ENCODE measurements at places on chromosomes 16 and 17. TPM values are rescaled to one million over a fixed set of nuclear protein-coding genes. Genes with fewer than 3 reads are reported as not detected.

DNA sequence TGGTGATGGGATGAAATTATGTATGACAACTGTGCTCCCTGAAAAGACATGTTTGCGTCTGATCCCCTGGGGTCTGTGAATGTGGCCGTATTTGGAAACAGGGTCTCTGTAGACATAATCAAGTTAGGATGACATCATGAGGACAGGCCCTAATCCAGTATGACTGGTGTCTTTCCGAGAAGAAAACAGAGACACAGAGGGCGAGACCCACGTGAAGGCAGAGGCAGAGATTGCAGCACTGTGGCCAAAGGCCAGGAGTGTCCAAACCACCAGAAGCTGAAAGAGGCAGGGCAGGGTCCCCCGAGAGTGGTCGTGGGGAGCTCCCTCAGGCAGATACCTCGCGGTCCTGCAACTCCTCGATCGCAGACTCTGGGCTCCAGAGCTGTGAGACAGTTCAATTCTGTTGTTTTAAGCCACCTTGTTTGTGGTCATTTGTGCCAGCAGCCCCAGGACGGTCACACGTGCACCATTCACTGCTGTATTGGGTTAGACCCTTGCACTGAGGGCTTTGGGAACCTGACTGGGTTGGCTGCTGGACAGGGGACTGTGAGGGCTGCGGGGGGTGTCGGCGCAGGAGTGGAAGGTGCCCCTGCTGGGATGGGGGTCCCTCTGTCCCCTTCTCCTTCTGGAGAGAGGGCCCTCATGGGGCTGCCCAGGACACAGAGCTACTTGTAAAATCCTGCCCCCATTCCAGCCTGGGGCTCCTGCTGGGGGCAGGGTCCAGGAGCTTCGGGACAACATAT lies 27.7 kb downstream of the METRNL start:
- no peak for DNase-seq

- DNase-seq: no peak
Measured at GRCh38 chr16:11179574-11179973, 76.4 kb downstream of the SOCS1 start.

NPIPB2 gene
- polyA plus RNA-seq: 10.0 TPM

MT1F gene
- polyA plus RNA-seq: 46.6 TPM

TBX2 gene
- 70.6 TPM for polyA plus RNA-seq

- DNase-seq: no peak
Measured at GRCh38 chr17:62692721-62693431, 65.4 kb downstream of the MRC2 start.

- no peak for DNase-seq
Measured at GRCh38 chr17:37769050-37769449, 24.2 kb upstream of the HNF1B start.

- DNase-seq: no peak
Measured at GRCh38 chr17:35750526-35751395, 2.3 kb downstream of the GAS2L2 start.

DNA sequence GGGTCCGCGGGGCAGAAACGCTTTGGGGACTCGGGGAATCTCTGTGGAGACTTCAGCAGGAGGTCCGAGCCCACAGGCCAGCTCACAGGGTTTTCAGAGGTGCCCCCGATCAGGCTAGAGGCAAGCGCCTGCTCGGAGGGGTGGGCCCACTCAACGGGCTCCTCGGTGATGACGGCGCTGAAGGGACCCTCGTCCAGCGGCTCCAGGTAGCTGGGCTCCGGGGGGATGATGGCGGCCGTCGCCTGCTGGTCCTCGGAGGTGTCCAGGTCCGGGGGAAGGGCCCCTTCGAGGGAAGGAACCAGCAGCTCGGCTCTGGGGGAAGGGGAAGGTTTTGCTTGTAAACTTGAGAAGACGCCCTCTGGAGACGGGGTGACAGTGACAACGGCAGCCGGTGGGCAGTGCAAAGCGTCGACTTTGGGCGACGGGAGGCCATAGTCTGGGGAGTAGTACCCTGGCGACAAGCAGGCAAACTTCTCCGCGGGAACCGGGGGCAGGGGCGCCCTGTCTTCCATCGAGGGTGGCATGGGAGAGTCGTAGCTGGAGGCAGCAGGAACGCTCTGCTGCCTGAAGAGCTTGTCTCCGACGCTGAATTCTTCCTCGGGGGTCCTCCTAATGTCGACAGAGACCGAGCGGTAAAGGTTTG lies 63.2 kb downstream of the ZNF778 start:
- DNase-seq: no peak

- no peak for DNase-seq
Measured at GRCh38 chr16:19844945-19845641, 39.6 kb downstream of the GPRC5B start.

- DNase-seq: no peak
Measured at GRCh38 chr17:34781071-34781470, 180.2 kb downstream of the CCT6B start.

DNA sequence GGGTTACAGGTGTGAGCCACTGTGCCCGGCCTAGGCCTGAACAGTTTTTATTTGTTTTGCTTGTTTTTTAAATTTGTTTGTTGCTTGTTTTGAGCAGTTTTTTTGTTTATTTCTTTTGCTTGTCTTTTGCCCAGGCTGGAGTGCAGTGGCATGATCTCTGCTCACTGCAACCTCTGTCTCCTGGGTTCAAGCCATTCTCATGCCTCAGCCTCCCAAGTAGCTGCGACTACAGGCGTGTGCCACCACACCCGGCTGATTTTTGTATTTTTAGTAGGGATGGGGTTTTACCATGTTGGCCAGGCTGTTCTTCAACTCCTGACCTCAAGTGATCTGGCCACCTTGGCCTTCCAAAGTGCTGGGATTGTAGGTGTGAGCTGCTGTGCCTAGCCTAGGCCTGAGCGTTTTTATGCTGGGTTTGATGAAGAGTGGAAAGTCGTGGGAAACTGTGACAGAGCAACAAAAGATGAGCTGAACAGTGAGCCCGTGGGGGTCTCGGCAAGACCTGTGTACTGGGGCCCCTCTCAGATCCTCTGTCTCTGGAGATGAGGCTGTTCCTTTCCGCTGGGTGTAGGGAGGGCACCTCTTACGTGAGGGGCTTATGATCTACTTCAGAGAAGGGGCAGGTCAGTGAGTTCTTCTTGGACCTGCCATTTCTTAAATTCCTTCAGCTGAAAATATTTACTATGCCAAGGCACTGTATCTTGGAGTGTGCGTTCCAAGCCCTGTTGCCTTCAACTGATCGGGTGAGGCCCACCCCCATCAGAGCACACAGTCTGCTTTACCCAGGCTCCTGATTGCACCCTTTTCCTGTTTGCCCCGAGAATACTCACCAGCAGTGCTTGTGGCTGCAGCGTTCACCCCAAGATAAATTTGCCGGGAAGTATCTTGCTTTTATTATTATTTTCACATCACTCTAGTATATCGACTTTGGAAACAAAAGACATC lies 322.1 kb downstream of the SEC14L1 start:
- DNase-seq: no peak

PMP22 gene
- polyA plus RNA-seq: 76.1 TPM

GRCh38 chr17:3818786-3819185 lies 17.8 kb upstream of the ITGAE start:
- DNase-seq: no peak

GRCh38 chr17:28528327-28529012 lies 22.3 kb downstream of the FOXN1 start:
- no peak for DNase-seq

GRCh38 chr17:41734139-41734948 lies at the start of gene HAP1:
Gene HAP1 (minus strand): TSS chr17:41734643. CDS start chr17:41734634, 9 bp downstream.
- DNase-seq: no peak

TAF15 gene
- 188 TPM for polyA plus RNA-seq

CDH1 gene
- 101 TPM for polyA plus RNA-seq

GRCh38 chr17:6231465-6231864 lies 161.3 kb downstream of the WSCD1 start:
- DNase-seq: no peak

- DNase-seq: no peak
Measured at GRCh38 chr16:56505181-56505580, 14.6 kb downstream of the BBS2 start.

DNA sequence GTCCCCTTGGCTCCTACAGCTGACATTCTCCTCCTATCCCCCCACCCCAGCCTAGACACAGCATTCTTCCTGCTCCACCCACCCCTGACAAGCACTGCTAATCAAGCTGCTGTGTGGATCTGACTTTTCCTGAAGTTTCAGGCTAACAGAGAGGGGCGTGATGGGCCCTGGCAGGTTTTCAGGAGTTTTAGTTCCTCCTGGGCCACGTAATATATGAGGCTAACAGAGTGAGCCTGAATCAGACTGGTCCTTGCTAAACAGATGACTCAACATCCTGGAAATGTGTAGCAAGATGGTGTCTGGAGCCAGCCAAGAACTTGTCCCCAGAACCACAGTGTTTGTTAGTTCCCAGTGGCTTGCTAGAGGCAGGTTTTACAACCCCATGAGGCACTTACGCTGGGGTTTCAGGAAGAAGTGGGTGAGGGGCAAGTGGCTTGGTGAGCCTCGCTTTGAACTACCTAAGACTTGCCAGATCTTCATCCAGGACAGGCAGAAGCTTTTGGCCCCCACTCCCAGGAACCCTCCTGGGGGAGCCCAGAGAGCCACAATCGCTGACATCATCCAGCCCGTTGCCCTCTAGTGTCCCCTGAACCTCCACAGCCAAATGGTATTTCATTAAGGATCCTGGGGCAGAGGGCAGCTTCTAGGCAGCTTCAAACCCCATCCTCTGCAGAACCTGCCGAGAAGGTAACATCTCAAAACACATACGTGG lies 15.9 kb downstream of the TMEM92 start:
- DNase-seq: no peak

MRPS34 gene
- polyA plus RNA-seq: 37.1 TPM

BICDL2 gene
- 7.7 TPM for polyA plus RNA-seq

DNA sequence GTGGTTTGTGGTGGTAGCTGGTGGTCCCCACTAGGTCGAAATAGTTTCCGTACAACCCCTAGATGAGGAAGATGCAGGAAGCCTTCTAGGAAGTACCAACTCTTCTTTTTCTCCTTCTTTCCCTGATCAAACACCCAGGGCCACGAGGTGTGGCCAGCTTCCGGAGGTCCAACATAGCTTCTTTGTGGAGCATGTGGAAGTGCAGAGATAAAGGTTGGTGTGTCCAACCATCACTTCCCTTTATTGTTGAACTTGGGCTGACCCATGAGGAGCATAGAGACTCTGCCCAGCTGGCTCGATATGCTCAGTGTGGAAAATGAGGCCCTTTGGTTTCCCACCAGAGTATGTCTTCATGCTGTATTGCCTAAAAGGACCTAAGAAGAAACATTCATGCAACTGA lies 6.3 kb upstream of the RGS9 start:
- DNase-seq: no peak

DNA sequence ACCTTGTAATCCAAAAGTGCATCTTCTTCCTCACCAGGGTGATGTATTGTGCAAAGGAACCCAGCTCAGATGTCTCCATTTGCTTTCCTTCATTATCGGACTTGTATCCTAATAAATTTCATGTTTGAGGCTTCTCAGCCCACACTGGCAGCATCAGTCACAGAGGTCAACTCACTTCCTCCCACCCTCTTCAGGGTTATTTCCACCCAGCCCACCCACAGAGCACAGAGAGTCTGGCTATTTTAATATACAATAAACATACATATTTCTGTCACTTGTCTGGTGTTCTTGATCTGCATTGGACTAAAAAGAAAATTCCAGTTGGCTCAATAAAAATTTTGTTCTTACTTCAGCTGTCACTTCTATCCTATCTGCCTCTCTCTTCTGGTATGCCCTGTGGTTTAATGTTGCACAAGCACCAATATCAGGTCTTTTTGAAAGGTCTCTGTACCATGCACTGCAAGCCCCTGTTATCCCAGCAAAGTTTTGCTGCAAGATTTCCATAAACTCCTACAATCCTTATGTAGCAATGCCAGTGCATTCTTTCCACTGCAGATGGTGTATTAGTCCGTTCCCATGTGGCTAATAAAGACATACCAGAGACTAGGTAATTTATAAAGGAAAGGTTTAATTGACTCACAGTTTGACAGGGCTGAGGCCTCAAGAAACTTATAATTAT lies 201.8 kb downstream of the CDH11 start:
- no peak for DNase-seq

DHRS7C gene
- not detected for polyA plus RNA-seq

GRCh38 chr16:10667239-10667638 lies 27.5 kb downstream of the TEKT5 start:
- DNase-seq: no peak

DNA sequence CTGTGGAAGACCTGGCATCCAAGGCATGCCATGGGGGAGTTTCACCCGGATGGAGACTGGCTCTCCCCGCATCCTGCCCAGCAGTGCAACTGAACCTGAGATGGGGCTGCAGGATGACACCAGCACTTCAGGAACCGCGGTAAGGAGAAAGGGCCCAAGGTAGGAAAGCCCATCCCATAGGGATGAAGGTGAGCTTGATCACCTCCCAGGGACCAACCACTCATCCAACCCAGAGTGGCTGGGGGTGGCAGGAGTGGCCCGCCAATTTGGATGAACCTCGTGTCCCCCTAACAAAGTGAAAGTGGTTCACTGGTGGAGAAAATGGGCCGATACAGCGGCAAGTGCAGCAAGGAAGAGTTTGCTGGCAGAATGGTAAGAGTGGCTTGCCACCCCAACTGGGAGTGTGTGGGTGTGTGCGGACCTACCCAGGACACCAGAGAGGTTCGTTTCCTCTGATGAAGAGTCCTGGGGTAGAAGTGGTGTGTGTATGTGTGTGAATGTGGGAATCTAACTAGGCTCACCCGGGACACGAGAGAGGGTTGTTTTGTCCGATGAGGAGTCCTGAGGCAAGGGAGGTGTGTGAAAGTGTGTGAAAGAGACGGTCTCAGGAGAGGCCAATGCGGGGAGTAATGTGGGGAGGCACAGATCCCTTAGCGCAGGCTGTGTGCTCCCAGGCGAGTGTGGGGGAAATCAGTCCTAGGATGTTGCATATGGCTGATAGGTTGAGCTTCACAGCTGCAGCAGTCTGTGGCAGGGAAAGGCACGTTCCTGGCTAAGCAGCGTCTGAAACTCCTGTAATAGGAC lies 22.6 kb downstream of the ACSM1 start:
- DNase-seq: no peak

GRCh38 chr17:59327981-59328290 lies 3.5 kb upstream of the YPEL2 start:
- no peak for DNase-seq

- peak; percentile 68 for DNase-seq
Measured at GRCh38 chr17:38464723-38465390, 36.6 kb downstream of the ARHGAP23 start.

RGS9 gene
- polyA plus RNA-seq: 13.1 TPM

DNA sequence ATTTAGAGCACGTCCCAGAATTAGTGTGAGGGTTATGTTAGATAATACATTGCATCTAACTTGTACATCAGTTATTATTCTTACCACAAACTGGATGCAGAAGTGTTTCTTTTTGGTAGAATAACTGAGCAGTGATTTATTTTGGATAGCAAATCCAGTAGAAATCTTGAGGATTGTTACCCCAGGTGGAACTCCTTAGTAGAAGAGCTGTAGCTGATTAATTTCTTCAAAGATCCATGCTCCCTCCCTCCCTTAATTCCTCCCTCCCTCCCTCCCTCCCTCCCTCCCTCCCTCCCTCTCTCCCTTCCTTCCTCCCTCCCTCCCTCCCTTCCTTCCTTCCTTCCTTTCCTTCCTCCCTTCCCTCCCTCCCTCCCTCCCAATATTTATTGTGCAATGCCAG lies 337.7 kb downstream of the CA10 start:
- no peak for DNase-seq

GRCh38 chr16:6190776-6191175 lies 1093.2 kb upstream of the EEF2KMT start:
- DNase-seq: no peak

GRCh38 chr17:20256144-20256543 lies 211.2 kb downstream of the LGALS9B start:
- DNase-seq: no peak

GRCh38 chr16:9703731-9704130 lies 478.5 kb downstream of the GRIN2A start:
- no peak for DNase-seq

GRCh38 chr16:84926462-84926861 lies 84.9 kb downstream of the ZDHHC7 start:
- no peak for DNase-seq

EPOP gene
- polyA plus RNA-seq: 1.2 TPM

Data from left renal pelvis (tissue), 4 donors.